ENCODE measurements at places on chromosomes 6 and 20.

- no peak for DNase-seq
Measured at GRCh38 chr20:53208110-53208832, 236.1 kb downstream of the TSHZ2 start.

GRCh38 chr6:16762268-16762549 lies 949 bp upstream of the ATXN1 start:
- peak; percentile 42 for DNase-seq

DNA sequence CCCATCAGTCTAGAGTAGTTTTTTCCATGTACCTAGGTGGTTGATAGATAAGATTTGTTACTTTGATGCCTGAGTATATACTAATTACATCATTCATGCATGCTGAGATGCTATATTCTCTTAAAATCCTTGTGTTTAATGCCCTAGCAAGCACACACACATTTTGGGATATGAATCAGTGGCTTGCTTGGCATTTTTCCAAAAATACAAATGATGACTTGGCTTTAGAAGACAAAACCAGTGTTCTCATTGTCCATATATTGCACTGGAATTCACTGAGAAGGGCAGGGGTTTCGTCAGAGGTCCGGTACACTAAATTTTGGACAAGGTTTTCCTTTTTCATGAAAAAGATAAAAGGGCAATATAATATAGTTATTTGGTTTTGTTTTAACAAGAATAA lies 24.9 kb downstream of the GTPBP2 start:
- peak; percentile 84 for DNase-seq

GRCh38 chr20:13221673-13222318 lies 722 bp downstream of the ISM1 start:
- peak; percentile 63 for DNase-seq

DNA sequence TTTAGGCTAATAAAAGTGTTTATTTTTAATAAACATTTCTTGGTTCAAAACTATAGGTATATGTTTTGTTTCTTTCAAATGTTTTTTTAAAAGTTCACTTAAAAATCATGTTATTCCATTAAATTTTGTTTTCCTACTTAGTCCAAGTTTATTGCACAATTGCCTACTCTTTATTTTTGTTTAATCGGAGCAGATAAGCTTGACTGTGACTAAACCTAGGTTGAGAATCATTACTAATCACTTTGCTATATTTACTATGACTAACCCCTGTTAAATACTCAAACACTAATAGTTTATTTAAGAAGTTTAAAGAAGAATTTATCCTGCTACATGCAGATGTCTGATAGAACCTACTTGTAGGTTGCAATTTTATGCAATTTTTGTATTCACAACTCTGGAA lies 18.8 kb downstream of the MAP3K4 start:
- peak; percentile 45 for DNase-seq

- DNase-seq = peak; percentile 77
Measured at GRCh38 chr20:50224531-50225255, 34.1 kb downstream of the CEBPB start.

GRCh38 chr6:151549790-151550189 lies 56.0 kb downstream of the CCDC170 start:
- DNase-seq = no peak

DNA sequence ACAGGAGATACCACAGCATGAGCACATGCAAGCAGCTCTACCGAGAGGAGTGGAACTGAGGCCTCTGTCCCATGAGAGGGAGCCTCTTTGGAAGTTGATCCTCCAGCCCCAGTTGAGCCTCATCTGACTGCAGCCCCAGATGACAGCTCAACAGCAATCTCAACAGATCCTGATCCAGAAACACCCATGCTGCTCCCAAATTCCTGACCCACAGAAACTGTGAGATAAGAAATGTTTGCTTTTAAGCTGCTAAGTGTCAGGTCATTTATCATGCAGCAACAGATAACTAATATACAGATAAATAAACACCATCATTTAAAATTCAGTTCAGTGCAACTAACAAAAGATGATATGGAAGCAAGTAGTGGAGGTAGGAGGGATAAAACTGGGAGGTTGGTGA lies 4.8 kb upstream of the ARFGEF2 start:
- DNase-seq = no peak

DNA sequence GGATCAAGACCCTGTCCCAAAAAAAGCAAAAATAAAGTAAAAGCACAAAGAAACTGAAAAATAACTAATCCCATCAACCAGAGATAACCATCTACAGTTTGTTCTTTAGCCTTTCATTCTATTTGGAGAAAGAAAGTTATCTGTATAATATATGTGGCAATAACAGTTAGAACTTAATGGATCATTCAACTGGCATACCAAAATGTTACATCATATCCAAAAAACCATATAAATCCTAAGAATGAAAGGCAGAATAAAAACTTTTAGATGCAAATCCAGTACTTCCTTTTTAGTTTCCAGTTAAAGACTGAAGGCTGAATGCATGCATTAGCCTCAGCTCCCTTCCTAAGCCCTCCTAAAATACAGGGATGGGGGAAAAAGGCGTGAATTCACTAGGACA lies 25.2 kb downstream of the ILRUN start:
- DNase-seq = no peak

GRCh38 chr6:35356391-35356790 lies 14.0 kb downstream of the PPARD start:
- DNase-seq = no peak

GRCh38 chr20:23049201-23050075 lies at the start of gene THBD:
Gene THBD, minus strand, starts transcription at chr20:23049672. Its CDS starts 168 bp downstream, at chr20:23049504.
- peak; percentile 64 for DNase-seq

- DNase-seq = no peak
Measured at GRCh38 chr6:111741177-111741952, 131.9 kb downstream of the FYN start.

DNA sequence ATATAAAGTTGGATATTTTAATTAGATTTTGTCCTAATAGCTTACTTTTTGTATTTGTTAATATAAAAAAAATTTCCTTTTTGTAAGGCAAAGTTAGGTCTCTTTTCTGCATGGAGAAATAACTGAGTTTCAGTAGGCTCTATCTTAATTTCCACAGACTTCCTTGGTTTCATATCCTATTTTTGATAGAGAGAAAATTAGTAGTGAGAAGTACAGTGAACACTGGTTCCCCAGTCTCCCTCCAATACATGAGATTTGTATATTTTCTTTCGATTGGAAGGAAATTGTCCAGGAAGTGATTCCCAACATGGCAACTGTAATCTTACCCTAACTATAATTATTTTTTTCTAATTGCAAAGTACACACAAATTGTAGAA lies 26.4 kb downstream of the TRIM27 start:
- DNase-seq = no peak

GRCh38 chr6:45417436-45417835 lies 39.7 kb upstream of the SUPT3H start:
- no peak for DNase-seq

GRCh38 chr6:91273729-91274128 lies 686.9 kb upstream of the MAP3K7 start:
- DNase-seq = peak; percentile 43

GRCh38 chr6:12355354-12355753 lies 65.2 kb downstream of the EDN1 start:
- DNase-seq = no peak

GRCh38 chr6:139497345-139497961 lies 123.0 kb upstream of the CITED2 start:
- DNase-seq = no peak

DNA sequence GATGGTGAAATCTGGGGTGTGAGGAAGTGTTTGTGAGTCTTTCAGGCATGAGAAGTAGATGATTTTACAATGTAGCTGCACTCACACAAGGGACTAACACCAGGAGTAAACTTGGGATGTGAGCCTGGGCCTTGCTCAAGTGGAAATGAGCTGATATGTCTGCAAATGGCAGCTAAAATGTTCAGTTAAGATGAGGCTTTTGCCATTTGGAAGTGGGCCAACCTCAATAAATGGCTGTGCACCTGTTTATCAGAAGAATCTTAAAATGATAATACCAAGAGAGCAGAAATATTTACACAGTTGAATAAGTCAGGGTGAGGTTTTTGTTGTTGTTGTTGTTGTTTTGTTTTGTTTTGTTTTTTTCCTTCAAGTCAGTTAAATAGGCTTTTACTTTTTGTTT lies 25.7 kb upstream of the KLHL31 start:
- DNase-seq = no peak

DNA sequence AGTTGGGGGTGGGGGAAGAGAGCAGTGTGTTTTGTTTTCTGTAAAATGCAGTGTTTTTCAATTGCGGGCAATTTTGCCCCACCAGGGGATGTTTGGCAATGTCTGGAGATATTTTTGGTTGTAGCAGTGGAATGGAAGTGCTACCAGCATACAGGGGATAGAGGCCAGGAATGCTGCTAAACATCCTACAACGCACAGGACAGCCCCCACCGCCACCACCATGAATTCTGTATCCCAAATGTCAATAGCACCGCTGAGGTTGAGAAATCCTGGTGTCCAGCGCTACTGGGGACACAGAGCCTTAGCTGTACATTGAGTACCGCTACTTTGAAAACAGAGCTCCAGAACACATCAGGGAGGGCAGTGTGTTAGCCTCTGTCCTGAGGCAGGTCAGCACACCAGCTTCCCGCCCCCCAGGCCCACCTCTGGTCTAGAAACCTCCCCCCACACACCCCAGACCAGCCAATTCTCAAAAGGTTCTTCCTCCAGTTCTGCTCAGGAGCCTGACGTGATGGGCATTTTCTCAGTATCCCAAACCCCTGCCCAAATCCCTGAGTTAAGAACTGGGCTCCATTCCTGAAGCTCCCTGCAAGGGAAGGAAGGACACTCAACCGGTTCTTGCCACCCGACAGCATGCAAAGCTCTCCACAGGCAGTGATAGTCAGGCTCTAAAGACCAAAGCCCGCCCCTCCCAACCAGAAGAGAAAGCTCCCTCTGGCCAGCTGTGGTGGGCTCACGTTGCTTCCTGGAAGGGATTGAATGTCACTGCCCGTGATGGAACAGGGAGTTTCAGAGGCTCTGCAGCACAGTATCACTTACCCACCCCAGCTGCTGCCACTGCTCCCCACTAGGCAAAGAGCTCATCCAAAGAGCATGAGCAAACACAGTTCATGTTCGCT lies 321.5 kb upstream of the JARID2 start:
- no peak for DNase-seq

- DNase-seq = peak; percentile 75
Measured at GRCh38 chr6:26383624-26384417, 913 bp downstream of the BTN2A2 start.

GRCh38 chr20:53037621-53038020 lies 65.5 kb downstream of the TSHZ2 start:
- DNase-seq = no peak

DNA sequence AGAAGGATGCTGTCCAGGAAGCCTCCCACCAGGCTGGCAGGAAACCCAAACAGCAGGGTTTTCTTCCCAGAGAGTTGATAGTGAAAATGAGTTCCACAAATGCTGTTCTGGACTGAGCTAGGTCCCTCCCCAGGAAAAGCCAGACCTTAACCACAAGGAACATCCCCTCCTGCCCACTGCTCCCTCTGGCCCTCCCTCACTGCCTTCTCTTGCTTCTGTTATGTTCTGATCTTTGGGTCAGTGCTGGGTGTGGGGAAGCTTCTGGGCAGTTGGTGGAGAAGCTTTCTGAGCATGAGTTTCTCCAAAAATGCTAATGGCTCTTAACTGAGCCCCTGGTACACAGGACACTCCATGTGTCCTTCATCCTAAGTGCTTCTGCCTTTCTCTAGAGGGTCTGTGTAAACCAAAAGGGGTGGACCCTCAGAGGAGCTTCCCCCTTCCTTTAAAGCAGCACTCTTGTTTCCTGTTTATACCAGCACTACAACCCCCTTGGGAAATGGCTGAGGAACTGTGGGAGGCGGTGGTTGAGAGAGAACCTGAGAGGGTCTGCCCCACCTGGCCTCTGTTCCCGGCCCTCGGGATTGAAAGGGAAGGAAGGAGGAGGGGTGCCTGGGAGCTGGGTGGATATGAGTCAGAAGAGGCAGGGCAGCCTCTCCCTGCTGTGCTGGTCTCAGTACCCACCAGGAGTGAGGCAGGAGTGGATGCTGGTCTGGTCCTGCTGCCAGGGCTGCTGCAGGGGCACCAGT lies 42.0 kb downstream of the CDS2 start:
- DNase-seq = peak; percentile 70

DNA sequence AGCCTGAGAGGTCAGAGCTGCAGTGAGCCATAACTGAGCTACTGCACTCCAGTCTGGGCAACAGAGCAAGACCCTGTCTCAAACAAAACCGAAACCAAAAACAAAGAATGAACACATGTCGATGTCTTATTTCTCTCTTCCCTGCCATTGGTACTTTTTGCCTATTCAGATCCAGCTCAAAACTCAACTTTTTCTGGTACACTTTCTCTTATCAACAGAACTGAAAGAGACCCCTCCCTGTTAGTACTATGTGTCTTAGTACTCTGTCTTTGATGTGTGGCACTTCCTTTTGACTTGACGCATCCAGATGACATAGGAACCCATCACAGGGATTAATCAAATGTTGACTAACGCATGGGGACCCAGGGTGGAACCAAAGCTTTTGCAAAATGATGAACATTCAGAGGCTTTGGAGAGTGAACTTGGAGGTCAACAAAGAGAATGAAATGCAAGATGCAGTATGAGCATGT lies 44.8 kb downstream of the AKAP12 start:
- no peak for DNase-seq

- DNase-seq = peak; percentile 23
Measured at GRCh38 chr20:23446505-23446904, 6.2 kb downstream of the CST11 start.

DNA sequence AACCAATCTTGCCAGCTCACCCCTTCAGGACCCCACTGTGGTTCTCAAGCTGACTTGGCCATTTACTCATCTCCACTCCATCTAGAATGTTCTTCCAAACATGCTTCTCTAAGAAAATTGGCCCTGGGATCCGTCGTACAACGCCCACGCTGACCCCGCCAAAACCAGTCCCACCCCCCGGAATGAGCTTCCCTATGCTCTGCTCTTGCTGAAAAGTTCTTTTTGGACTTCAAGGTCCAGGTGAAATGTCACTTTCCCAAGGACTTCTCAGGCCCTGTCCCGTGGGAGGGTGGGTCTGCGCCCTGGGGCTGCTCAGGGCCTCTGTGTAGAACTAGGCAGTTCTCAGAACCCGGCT lies 9.9 kb downstream of the NOL4L start:
- DNase-seq = no peak

All from astrocyte of the spinal cord (primary cell).